ENCODE measurements at places on chromosomes 4 and X.

- DNase-seq: no peak
Measured at GRCh38 chr4:140724760-140725159, 31.4 kb downstream of the TBC1D9 start.

GRCh38 chr4:98421111-98421510, 159.9 kb downstream of the RAP1GDS1 start:
- no peak for DNase-seq

DNA sequence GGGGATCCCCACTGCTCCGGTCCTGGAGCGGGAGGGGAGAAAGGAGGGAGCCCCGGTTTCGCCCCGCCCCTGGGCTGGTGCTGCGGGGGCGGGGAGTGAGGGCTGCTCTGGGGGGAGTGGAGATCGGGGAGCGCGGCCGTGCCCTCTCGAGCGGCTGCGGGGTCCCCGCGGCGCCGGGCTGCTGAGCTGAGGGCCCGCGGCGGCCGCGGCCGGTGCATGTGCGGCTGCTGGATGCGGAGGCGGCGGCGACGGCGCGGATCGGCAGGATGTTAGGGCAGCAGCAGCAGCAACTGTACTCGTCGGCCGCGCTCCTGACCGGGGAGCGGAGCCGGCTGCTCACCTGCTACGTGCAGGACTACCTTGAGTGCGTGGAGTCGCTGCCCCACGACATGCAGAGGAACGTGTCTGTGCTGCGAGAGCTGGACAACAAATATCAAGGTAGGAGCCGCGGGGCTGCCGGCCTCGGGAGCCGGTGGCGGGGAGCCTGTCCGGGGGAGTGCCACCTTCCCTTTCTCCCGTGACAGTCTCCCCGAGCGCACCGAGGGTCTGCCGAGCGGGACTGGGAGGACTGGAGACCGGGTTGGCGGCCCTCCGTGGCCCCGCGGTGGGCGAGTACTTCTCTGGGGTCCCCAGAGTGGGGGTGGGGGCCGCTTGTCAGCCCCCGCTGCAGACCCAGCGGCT, at the start of gene ING2:
TSS of gene ING2 (plus strand) at position 129 of the 681 bp plus-strand sequence. CDS start at position 267, 138 bp downstream.
- peak; percentile 61 for DNase-seq

DNA sequence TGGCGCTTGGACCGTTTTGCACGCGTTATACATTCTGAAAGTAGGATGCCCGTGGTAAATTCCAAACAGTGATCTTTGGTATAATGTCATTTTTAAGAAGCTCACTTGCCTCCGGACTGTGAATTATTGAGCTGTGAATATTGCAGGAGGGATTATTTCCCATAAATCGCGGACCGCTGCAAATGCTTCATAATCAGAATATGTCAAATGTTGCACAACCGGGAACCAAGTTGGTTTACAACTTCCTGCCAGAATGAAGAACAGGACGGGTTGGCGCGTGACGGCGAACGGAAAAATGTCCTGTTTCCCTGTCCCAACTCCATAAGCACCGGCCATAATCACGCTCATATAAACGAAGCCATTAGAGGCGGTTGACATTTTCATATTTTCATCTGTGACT, 67.6 kb downstream of the SHOX start:
- DNase-seq: peak; percentile 45

GRCh38 chrX:34884817-34885216, 57.8 kb upstream of the FAM47B start:
- peak; percentile 64 for DNase-seq

DNA sequence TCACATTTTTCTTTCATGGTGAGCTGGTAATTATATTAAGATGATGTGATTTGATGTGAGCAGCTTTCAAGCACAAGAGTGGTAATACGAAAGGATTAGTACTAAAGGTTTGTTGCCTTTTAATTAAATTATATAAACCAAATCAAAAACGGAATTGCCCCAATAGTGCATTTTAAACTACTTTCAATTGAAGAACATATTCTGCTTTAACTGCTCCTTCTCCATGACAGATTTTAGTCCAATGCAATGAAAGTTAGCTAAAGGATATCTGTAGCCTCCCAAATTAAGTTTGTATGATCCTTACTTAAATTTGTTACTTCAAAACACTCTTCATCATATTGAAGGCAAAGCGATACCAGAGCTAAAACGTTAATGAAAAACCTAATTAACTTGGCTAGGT, 447.1 kb upstream of the AMOT start:
- no peak for DNase-seq

GRCh38 chrX:48071064-48071985, at the start of gene ZNF630:
Gene ZNF630, minus strand, starts transcription at chrX:48071640. Its CDS starts 4,754 bp downstream, at chrX:48066886.
- no peak for DNase-seq

DNA sequence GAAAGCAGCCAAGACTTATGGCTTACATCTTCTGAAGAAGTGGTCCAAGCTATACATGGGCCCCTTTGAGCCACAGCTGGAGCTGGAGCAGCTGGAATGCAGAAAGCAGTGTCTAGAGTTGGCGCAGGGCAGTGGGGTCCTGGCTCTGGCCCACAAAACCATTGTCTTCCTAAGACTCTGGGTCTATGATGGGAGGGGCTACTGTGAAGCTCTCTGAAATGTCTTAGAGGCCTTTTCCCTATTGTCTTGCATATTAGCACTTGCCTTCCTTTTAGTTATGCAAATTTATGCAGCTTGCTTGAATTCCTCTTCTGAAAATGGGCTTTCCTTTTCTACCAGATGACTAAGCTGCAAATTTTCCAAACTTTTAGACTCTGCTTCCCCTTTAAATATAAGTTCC, 15.3 kb downstream of the NPY1R start:
- no peak for DNase-seq

GRCh38 chrX:149312988-149313387, 192.1 kb downstream of the IDS start:
- DNase-seq: no peak

- DNase-seq: peak; percentile 64
Measured at GRCh38 chrX:71622576-71623450, 4.5 kb upstream of the CXCR3 start.

GRCh38 chr4:82553020-82553419, 8.8 kb downstream of the TMEM150C start:
- DNase-seq: no peak

- no peak for DNase-seq
Measured at GRCh38 chrX:15714529-15714928, 23.5 kb upstream of the CA5B start.

GRCh38 chr4:105902550-105903262, 7.4 kb downstream of the NPNT start:
- DNase-seq: no peak

DNA sequence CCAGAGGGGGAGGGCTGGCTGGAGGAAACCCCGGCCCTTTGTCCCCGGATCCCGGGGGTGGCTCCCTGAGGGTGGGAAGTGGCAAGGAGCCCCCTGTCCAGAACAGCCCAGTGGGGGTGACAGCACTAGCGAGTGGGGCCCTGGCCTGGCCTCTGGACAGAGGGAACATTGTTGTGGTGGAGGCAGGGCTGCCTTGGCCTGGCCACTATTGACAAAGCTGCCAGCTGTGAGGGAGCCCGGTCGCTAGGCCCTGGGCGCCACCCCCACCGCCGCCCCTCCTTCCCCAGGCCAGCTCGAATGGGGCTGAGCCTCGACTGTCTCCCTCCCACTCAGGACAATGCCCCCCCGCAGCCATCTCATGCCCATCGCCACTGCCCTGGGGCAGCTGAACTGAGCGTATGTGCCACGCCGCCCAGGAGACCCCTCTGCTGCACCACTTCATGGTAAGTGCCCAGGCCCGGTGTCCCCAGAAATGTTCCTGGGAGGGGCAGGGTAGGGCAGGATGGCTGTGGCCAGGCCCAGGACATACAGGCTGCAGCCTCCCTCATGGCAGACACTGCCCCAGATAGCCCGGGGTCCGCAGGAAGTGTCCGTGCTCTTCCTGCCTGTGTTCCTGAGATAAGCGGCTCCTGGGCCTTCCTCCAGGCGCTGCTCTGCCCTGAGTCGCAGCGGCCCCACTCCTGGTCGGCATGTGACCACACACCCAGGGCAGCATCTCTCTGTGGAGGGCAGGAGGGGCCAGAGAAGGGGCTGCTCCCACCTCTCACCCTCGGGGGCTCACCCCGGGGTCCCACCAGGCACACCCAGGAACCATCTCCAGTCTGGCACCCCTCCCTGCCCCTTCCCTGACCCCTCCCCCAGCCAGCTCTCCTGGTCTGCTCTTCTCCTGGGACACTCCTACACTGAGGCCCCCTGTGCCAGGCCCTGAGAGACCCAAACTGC, 1.4 kb downstream of the PLXNB3 start:
- DNase-seq: no peak

- no peak for DNase-seq
Measured at GRCh38 chr4:48180234-48180633, 46.2 kb upstream of the TXK start.

DNA sequence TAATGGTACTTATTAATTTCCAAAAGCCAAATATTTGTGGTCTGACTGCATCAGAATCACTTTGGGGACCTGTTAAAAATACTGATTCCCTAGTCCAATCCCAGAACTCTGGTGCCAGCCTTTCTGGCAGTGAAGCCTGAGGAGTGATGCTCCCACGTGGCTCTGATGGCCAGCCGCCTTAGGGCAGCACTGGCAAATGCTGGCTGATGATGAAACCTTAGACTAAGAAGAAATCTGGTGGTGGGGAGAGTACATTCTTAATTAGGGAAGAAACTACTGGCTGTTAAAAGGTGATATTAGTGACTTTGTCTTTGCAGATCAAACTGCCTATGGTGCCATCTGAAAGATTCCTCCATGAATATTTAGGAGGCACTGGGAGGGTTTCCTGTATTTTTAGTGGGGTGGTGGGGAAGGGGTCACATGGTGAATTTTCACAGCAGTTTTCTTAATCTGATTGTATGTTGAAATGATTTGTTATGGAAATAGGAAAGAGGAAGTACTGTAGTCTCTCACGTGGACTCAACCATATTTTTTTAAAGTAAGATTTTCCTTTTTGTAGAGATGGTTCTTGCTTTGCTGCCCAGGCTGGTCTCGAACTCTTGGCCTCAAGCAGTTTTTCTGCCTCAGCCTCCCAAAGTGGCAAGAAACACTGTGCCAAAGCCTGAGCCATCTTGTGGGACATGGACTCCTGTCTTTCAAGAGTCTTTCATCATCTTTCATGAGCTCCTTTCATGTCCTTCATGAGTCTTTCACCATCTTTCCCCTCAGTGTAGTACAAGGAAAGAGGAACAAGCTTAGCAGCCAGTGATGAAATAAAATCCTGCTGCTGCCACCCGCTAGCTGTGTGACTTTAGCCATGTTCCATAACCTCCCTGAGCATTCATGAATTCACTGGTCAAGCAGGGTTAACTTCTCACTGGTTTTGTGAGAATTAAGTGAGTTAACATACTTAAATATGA, 90.8 kb downstream of the ZNF330 start:
- DNase-seq: no peak

- DNase-seq: no peak
Measured at GRCh38 chr4:79854856-79855502, 218.1 kb downstream of the ANTXR2 start.

GRCh38 chrX:40622479-40623138, 619 bp upstream of the MPC1L start:
- DNase-seq: no peak

DNA sequence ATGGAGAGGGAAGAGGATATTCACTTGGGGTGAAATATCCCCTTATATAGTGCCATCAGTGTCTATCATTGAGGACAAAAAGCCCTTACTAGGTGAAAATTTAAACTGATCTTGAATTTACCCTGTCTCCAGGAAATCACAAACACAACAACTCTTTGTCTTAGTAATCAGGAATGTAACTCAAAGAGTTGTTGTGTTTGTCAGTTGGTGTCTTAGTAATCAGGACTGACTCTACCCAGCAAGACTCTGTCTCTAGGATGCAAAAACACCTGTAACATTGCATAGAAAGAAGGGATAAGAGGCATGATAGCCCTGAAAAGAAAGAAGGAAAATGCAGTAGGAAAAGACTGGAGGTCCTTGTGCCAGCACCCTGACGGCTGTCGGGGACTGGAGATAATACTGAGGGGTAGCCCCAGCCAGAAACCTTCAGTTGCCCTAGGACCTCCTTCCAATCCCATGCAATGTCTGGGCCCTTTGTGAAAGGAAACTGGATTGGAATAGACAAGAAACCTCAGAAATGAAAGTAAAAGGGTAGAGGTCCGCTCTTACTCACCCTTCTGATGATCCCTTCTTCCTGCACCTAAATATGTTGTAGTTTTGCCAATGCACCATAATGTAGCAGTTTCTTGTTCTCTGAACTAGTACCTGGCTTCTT, 45.3 kb downstream of the HMGB2 start:
- no peak for DNase-seq

DNA sequence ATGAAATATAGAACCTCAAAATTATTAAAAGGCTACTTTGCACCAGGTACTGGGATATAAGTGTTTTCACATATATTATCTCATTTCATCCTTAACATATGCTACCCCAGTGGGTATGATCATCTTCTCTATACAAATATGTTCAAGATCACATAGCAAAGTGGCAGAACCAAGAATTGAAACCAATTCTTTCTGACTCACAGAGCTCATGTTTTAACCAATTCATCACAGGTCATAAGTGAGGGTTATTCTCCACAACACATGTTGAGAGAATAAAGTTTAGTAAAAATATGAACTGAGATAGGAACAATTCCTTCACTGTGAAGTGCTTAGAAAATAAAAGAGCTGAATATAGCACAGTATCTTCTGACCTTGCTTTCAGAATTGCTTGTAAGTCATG, 442.9 kb upstream of the RASGEF1B start:
- DNase-seq: no peak

- no peak for DNase-seq
Measured at GRCh38 chr4:140070973-140071372, 83.0 kb downstream of the MAML3 start.

DNA sequence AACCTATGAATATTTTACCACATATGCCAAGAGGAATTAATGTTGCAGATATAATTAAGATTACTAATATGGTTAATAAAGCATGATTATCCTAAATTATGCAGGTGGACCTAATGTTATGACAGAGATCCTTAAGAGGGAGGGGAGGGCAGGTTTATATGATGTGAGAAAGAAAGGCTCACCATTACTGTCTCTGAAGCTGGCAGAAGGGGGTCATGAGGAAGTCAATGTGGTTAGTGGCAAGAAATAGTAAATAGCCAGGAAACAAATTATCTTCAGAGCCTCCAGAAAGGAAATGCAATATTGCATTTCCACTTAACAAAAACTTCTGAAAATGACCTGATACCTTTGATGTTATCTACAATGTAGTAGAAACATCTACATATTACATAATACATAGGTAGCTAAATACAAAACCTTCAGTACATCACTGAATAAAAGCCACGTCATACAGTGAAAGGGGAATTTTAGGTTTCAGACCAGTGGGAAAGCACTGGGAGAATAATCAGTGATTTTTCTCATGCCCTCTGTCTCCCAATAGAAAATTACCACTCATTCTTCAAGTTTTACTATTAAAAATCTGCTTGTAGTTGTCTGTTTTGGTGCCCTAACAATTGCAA, 609.2 kb downstream of the SPOCK3 start:
- no peak for DNase-seq

DNA sequence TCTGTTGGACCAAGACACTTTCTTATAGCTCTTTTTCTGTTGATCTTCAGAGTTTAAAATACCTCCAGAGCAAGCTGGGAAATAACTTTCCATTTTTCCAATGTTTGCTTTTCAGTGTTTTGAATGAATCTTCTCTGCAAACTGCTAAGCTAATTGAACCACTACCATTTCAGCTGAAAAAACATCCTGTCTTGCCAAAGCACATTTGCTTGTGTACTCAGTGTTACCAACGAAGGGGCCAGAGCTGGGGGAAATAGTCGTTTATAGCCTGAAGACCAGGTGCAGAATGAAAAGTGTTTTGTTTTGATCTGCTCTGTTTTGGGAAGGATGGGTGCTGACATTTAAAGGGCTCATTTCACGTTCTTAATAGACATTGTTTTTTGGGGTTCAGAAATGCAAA, 88.4 kb upstream of the CLNK start:
- DNase-seq: no peak

Measured in stromal cell of bone marrow (primary cell).